ENCODE measurements at places on chromosomes 7 and 10.

GRCh38 chr10:59360605-59361405, 1.5 kb downstream of the FAM13C start:
- DNase-seq: no peak

- no peak for DNase-seq
These were observed 41.8 kb downstream of the EGFR start for GRCh38 chr7:55060636-55061022.

- no peak for DNase-seq
These were observed 25.0 kb downstream of the ABLIM1 start for GRCh38 chr10:114632869-114633715.

GRCh38 chr7:149778696-149779501, 5.5 kb upstream of the ZNF467 start:
- no peak for DNase-seq

- no peak for DNase-seq
These were observed 61.6 kb downstream of the ANKRD7 start for GRCh38 chr7:118286131-118286530.

DNA sequence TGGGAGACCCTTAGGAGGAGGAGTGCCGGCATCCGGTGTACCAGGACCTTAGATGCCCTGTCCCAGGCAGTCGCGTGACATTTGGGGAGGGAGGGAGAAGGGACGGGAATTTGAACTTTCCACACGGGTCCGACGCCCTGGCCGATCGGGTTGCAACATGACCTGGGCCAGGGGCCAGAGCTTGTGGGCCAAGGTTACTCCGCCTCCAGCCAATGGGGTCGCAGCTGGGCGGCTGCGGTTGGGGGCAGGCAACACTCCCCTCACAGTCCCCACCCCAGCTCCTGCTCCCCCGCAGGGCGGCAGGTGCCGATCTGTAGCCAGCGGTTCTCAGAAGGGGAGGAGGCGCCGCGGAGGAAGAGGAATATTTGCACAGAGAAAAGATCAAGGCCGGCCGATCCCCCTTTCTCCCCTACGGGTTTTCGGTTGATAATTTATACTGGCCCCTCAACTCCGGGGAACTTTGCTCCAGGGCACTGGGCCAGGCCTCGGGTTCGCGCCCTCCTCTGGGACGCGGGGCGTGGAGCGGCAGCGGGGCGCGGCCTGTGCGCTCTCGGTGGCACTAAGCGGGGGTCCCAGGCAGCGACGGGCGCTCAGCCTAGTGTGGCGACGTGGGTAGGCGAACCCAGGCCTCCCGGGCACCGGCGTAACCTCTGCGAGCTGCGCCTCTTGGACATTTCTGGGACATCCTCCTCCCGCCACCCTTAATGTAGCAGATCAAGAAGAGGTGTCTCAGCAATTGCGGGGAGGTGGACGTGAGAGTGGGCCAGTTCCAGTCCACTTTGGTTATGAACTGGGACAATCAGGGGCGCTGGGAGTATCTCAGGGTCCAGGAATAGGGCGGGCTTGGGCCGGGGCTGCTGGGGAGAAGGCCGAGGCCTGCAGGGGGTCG, 1.2 kb downstream of the MLXIPL start:
- no peak for DNase-seq

DNA sequence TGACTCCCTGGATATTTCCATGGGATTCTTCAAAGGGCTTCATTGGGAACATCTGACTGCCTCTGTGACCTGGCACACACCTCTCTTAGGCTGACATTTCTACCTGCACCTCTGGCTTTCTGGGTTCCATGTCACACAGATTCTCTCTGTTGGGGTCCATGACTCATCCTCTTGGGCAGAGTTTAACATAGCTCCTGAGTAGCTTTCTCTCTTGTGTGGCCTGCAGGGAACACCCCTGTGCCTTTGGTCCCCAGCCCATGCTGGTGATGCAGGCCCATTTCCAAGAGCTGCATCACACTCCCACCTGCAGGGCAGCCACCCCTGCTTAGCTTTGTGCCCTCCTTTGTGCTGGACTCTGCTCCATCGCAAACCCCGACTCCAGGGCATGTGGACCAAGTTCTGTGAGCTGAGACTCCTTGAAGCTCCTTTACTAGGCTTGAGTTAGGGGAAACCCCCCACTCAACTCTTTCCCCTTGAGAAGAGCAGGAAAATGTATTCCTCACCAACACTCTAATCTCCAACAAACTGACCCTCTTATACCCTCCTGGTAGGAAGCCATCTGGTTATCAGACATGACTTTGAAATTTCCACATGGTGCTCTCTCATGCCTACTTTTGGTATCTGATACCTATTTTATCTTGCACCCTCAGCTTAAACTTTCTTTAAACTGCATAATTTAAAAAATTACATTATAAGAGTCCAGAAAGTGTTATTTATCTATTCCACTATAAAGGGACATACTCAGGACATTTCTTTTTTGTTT, 93.3 kb downstream of the ZNF777 start:
- no peak for DNase-seq

DNA sequence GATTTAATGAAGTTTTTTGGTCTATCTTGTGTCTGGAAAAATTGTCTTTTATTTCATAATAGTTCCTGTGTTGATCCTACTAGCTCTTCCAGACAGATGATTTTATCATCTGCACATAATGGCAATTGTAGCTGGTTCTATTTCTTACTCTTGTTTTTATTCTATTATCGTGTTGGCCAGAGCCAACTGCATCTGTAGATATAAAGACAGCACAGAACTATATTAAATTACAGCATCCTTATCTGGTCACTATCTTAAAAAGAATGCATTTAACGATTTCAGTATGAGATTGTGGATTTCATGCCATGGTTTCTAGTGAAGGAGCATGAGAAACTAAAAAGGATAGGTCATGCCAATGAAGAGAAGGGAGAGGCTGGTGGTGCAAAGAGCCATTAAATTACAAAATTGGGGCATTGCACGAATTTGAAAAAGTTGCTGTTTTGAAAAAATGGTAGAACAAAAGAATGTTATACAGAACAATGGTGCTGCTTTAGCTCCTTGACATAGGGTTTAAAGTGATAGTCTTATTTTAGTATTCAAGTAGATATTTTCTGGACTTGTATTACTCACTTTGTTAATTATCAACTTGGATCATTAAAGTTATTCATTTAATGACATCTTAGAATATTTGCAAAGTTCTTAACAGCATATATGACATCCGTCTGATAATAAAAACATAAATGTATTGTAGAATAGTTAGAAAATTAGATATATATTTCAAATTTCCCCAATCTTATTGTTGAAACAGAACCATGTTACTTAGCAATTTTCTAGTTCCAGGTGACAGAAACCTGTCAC, 1250.3 kb downstream of the REEP3 start:
- DNase-seq: no peak

DNA sequence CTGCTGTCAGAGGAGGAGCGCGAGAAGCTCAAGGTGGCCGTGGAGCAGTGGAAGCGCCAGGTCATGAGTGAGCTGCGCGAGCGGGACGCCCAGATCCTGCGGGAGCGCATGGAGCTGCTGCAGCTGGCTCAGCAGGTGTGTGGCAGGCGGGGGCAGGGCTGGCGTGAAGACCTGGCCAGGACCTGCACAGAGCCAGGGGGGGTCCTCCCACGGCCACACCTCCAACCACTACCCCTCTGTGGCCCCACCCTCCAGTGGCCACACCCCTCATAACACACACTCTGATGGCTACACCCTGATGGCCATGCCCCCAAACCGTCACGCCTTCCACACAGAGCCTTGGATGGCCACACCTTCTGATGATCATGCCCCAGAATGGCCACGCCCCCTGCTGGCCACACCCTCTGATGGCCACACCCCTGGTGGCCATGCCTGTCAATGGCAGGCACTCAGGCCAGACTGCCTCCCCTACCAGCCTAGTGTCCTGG, 23.4 kb upstream of the DPYSL4 start:
- DNase-seq: no peak

DNA sequence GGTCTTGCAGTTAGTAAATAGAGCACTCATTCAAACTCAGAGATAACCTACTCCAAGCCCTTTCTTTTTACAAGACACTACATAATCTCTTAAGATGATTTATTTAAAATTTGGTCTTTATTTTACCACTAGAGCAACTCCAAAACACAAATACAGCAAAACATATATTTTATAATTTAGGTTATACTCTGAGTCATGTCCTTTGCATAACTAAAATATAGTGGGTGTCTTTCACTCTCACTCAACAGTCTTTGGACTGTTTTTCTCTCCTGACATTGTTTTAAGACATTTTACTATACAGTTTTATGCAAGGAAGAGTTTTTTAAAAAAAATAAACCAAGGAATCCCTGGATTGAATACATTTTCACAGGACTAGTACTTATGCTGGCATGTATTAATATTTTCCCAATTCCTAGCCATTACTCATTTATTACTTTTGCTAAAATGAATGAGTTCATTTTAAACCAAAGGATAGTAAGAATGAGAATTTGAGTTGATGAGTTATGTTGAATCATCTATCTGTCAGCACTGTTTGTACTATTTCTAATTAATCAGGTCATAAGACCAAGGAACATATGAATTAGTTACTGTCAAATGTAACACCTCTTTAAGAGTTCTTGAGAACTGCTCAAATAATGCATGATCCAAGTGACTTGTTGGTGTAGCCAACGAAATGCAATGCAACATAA, 303.1 kb upstream of the FZD1 start:
- no peak for DNase-seq

GRCh38 chr7:101803203-101804087, 14.0 kb upstream of the CUX1 start:
- no peak for DNase-seq

- no peak for DNase-seq
These were observed 523.8 kb upstream of the CELF2 start for GRCh38 chr10:10493833-10494232.

- DNase-seq: no peak
These were observed 23.7 kb downstream of the FBH1 start for GRCh38 chr10:5913736-5914135.

DNA sequence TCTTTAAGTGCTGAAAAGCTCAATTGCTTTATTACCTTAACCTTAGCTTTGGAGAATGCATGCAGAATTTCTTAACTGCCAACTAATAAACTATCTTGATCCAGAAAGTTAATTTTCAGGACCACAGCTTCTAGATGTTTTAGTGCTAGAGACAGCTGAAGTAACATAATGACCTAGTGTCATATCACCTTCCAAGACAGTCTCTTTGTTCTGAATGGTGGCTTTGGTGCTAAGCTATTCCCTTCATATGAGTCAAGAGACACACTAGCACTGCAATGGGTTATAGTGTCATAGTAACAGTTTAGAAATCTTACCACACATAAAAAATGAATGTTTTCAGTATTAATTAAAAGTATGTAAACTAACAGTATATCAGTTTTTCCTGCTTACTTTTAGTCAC, 115.4 kb upstream of the LRRN3 start:
- no peak for DNase-seq

GRCh38 chr10:129934196-129934925, 29.7 kb downstream of the EBF3 start:
- DNase-seq: no peak

DNA sequence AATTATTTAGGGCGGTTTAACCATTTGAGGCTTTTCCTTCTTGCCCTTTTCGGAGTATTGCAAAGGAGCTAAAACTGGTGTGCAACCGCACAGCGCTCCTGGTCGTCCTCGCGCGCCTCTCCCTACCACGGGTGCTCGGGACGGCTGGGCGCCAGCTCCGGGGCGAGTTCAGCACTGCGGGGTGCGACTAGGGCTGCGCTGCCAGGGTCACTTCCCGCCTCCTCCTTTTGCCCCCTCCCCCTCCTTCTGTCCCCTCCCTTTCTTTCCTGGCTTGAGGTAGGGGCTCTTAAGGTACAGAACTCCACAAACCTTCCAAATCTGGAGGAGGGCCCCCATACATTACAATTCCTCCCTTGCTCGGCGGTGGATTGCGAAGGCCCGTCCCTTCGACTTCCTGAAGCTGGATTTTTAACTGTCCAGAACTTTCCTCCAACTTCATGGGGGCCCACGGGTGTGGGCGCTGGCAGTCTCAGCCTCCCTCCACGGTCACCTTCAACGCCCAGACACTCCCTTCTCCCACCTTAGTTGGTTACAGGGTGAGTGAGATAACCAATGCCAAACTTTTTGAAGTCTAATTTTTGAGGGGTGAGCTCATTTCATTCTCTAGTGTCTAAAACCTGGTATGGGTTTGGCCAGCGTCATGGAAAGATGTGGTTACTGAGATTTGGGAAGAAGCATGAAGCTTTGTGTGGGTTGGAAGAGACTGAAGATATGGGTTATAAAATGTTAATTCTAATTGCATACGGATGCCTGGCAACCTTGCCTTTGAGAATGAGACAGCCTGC, 3.1 kb downstream of the FZD1 start:
- no peak for DNase-seq

DNA sequence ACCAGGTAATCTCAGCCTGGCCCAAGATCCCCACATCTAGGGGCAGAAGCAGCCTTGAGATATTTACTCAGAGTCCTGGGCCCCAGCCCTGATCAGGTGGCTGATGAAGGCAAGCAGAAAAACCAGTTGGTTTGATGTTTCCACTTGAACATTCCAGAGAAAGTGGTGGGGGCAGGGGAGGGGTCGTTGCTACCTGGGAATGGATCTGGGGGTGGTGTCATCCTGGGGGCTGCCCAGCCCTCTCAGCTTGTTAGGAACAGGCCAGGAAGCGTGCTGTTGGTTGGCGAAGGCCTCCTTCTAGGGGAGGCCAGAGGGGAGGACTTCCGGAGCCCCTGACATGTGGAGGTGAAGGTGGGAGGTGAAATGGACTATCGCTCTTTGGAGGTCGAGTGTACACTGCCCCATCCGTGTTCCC, 3.7 kb upstream of the ABHD11 start:
- no peak for DNase-seq

DNA sequence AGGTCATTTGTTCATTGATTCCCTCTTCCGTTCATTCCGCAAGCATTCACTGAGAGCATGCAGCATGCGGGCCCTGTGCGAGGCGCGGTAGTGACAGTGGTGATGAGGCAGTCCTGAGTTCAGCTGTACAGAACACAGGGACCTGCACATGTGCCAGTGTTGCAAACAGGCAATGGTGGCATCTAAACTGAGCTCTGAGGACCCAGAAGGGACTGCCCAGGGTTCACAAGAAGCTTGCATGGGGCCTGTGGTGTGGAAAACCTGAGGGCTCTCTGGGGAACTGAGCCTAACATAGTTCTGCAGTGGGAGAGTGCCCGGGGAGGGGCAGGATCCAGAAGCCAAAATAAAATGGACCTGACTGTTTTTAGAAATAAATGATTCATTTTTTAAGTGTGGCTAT, 13.2 kb downstream of the ZNF488 start:
- no peak for DNase-seq

DNA sequence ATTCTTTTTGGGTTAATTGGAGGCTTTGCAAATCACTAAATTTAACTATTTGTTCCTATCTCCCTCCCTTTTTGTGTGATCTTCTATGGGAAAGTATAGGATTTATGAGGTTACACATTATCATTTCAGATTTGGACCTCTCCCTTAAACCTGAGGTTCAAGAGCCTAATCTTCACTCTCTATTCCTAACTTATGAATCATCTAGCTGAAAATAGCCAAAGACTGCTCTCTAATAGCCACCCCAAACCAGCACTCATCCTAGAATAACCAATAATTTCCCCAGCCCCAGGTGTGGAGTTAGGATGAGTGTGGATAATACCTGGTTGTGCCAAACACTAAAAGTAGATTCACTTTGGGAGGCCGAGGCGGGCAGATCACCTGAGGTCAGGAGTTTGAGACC, 499.2 kb downstream of the GFRA1 start:
- DNase-seq: no peak
